ENCODE measurements at places on chromosomes 3 and 15.

GRCh38 chr3:128073807-128074206, 21.6 kb downstream of the SEC61A1 start:
- no peak overlapping the region for H3K4me3 ChIP-seq
- H3K27ac ChIP-seq, result peak overlapping the region; percentile 59
- H3K36me3 ChIP-seq, result peaks cover 71% of the 10 kb centered on the region
- DNase-seq, result no peak
- peaks cover 29% of the 10 kb centered on the region for H3K4me1 ChIP-seq

DNA sequence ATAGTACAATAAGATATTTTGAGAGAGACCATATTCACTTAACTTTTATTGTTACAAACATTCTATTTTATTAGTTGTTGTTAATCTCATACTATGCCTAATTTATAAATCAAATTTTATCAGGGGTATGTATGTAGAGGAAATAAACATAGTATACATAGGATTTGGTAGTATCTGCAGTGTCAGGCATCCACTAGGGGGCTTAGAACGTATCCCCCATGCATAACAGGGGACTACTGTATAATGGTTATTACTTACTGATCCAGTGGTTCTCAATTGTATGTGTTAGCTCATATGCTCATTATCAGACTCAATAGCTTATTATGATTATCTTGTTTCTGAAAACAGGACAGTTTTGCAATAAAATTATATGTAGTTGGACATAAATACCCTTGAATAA, 27.6 kb downstream of the CMC1 start:
- H3K27me3 ChIP-seq, result no peaks in the 10 kb centered on the region
- H3K4me3 ChIP-seq, result no peak overlapping the region
- peaks cover 8% of the 10 kb centered on the region for H3K4me1 ChIP-seq
- peaks cover 81% of the 10 kb centered on the region for H3K36me3 ChIP-seq
- H3K27ac ChIP-seq, result no peak overlapping the region

GRCh38 chr3:135495891-135496290, 469.6 kb upstream of the PPP2R3A start:
- no peak overlapping the region for H3K4me3 ChIP-seq
- no peak overlapping the region for H3K27ac ChIP-seq
- H3K4me1 ChIP-seq, result no peaks in the 10 kb centered on the region
- no peaks in the 10 kb centered on the region for H3K27me3 ChIP-seq

GRCh38 chr3:117084739-117085270, 375.2 kb downstream of the TUSC7 start:
- no peaks in the 10 kb centered on the region for H3K27me3 ChIP-seq
- DNase-seq, result no peak
- H3K36me3 ChIP-seq, result no peaks in the 10 kb centered on the region

DNA sequence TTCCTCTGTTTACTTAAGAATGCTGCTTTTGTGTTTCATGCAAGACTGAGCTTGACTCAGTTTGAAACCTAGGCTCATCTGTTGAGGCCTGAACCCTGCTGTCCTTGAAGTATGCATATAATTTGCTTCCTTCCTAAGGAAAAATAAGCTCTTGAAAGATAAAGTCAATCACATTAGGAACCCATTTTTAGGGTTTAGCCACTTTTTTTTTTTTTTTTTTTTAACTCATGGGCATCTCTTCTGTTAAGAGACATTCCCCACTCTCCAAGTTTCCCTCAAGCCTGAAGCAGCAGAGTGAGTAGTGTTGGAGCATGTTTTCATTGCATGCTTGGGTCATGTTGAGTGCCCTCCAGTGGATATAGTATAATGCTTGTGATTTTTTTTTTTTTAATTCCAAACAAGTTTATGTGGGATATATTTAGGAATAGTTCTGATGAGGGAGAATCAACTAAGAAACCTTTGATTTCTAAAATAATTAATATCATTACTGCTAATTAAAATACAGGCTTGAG, 3.6 kb downstream of the CTNNB1 start:
- peak overlapping the region; percentile 55 for H3K27ac ChIP-seq
- no peak for DNase-seq
- peaks cover 52% of the 10 kb centered on the region for H3K36me3 ChIP-seq
- H3K4me1 ChIP-seq, result peaks cover 74% of the 10 kb centered on the region
- H3K4me3 ChIP-seq, result peak overlapping the region; percentile 86

- no peak overlapping the region for H3K4me3 ChIP-seq
- DNase-seq, result no peak
- H3K4me1 ChIP-seq, result no peaks in the 10 kb centered on the region
- peaks cover 2% of the 10 kb centered on the region for H3K27me3 ChIP-seq
Observed at GRCh38 chr15:31021067-31021665, 29.7 kb upstream of the MTMR10 start.

DNA sequence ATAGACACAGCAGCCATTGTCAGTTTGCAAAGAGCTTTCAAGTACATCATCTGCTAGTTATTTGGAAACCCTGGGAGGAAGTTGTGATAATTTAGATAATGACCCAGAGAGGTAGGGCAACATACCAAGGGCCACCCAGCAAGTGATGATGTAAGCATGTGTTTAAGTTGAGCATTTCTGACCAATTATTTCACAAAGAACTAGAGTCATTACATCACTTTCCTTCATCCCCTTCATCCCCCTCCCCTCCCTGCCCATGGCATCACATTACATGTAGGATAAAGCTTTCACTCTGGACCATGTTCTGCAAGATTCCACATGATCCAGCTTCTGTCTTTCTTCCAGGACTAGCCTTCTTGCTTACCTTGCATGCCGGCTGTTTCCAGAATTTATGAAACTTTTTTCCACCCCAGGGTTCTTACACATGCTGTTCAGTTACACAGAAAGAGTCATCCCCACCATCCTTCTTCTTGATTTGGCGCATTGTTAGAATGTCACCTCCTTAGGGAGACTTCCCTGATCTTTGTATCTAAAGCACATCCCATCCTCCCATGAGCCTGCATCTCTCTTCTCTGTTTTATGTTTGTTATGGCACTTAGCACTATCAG, 71.3 kb downstream of the PTPRG start:
- no peak overlapping the region for H3K4me3 ChIP-seq
- no peaks in the 10 kb centered on the region for H3K27me3 ChIP-seq
- no peaks in the 10 kb centered on the region for H3K36me3 ChIP-seq
- H3K4me1 ChIP-seq, result no peaks in the 10 kb centered on the region
- no peak for DNase-seq
- H3K27ac ChIP-seq, result no peak overlapping the region

DNA sequence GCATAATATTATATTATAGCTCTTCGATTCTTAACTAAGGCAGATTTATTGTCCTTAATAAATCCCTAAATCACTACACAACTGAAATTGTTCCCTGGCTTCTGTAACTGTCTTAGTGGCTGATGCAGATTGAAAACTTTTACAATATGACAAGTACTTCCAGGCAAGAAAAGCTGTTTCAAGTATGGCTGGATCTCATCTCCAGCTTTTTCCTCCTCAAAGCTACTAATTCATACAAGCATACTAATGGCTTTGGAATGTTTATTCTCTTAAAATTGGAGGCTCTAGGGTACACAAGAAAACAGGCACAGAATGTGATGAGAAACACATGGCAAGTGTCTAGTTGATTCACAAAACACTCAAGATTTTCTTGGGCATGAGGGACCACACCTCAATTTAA, 351.5 kb upstream of the ICE2 start:
- no peak overlapping the region for H3K27ac ChIP-seq
- no peaks in the 10 kb centered on the region for H3K27me3 ChIP-seq
- no peaks in the 10 kb centered on the region for H3K36me3 ChIP-seq

Data from activated T-cell treated with anti-CD3 and anti-CD28 coated beads, Interleukin-2, amount 50 U/mL, for 24 hours (primary cell).